Activated CD8-positive, alpha-beta memory T cell treated with anti-CD3 and anti-CD28 coated beads for 4 hours (primary cell): ENCODE measurements at places on chromosomes 3 and 15.

DNA sequence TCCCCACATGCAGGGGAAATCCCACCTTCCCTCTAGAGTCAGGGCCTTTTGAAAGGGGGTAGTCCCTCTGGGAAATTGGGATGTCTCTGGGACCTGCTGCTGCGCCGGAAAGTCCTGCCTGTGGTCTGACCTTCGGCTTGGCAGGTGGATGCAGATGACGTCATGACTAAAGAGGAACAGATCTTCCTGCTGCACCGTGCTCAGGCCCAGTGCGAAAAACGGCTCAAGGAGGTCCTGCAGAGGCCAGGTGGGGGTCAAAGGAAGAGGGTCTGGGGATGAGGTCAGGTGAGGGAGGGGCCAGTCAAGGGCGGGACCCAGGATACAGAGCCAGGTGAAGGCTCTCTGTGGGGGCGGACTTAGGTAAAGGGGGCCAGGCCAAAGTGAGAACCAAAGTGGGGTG is 16.2 kb downstream of the PTH1R start:
- no peak for DNase-seq

GRCh38 chr15:43808960-43809678 is 8.7 kb downstream of the HYPK start:
- no peak for DNase-seq

DNA sequence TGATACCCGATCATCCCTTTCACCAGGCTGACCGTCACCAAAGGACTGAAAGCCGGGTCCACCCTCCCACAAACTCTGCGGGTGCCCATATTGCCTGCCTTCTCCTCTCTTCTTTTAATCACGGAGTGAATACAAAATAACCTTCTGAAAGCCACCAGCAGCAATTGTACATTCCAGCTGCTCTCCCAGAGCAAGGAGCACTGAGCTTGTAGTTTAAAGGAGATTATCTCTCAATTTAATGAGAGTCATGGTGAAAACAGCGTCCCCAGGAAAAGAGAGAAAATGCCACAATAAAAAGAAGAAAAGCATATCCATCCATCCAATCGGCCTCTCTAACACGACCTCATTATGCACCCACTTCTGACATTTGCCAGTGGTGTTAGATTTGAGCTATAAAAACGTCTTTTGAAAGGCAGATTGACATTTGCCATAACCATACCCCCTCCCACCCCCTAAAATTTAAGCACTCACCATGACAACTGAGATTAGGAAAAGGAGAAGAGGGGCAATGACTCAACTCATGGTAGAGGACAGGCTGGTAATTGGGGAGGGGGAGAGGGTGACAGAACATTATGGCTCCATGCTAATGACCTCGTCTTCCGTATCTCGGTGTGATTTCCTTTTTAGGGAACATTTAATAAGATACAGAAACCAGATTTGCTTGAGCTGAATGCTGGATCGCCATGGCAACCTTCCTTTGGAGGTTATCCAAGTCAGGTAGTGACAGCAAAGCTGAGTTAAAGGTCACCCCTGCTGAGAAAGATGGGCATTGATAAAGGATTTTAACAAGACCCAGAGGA is 106.2 kb downstream of the ST8SIA2 start:
- no peak for DNase-seq

GRCh38 chr3:61853912-61854311 is 292.5 kb downstream of the PTPRG start:
- no peak for DNase-seq

DNA sequence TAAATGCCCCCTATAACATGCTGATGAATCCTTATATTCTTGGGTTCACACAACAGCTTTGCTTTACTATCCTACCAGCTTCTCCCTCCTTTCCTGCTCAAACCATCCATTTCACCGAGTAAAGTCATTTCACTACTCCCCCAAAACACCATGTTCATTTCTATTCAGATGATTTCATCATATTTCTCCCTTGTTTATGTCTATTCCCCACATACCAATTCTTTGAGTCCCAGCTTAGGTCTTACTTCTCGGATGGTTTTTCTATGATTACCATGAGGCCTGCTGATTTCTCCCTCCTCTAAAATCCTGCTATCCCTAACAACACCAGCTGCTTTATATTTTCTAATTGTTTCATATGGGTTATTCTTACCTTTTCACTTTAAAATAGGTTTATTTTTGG is 231.4 kb downstream of the TIGIT start:
- no peak for DNase-seq

- no peak for DNase-seq
Observed at GRCh38 chr15:52709187-52709981, 30.2 kb upstream of the ATOSA start.

GRCh38 chr3:62436785-62437184 is 63.4 kb upstream of the FEZF2 start:
- no peak for DNase-seq

- DNase-seq: peak; percentile 32
Observed at GRCh38 chr3:17023006-17023664, 138.4 kb downstream of the PLCL2 start.

- no peak for DNase-seq
Observed at GRCh38 chr3:134594331-134594741, 56.5 kb downstream of the KY start.

DNA sequence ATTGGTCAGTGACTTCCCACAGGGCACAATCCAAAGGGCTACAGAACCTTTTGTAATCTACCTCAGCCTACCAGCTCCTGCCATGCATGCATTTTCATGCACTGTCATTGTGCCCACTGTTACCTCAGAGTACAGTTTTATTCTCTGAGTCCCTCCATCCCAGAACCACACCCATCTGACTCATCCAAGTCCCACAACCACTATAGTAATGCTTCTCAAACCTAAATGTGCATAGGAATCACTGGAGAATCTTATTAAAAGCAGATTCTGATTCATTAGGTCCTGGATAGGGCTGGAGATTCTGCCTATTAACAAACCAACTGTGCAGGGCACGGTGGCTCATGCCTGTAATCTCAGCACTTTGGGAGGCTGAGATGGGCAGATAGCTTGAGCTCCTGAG is 3.7 kb upstream of the B3GALNT1 start:
- no peak for DNase-seq

DNA sequence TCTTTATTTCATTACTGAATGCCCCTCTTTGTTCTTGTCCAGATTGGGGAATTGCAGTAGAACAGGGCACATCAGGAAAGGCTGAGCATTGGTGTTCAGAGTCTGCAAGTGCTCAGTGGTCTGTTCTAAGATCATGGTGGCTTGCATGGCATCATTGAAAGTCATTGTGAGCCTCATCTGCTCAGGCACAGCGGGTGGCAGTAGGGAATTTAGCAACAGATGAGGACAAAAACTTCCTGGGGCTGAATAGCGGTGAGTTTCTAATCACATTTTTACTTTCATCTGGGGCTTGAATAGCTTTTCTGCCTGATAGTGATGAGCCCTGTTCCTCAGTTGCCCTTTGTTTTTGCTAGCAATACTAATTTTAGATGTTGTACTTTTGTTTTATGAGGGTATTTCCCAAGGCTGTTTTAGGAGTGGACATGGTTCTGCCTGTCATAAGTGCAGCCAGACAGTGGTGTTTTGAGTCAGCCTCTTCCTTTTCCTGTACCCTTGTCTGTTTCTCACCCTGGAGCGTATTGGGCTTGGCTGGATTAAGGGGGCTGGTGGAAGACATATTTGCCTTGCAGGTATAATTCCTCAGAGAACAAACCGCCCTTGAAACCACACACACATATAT is 127.2 kb upstream of the IL12A start:
- DNase-seq: no peak

GRCh38 chr3:149333176-149333859 is at the start of gene TM4SF18:
Gene TM4SF18, minus strand, starts transcription at chr3:149333636. Its CDS starts 254 bp downstream, at chr3:149333382.
- no peak for DNase-seq

DNA sequence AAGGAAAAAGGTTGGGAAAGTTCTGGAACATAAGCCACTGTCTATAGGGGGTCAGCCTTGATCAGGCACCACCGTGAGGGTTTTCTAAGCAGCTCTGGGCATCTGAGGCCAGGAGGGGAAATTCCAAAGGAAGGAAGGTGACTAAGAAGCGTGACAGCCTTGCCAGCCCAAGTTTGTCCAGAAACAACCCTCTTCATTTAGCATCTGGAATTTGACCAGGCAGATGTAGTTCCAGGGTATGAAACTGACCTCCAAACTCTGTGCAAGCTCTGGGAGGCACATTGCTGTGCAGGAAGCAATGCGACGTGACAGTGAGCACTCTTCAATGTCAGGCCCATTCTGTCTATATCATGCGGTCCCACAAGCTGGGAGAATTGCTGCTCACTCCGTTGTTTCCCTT is 85.4 kb upstream of the TPM1 start:
- no peak for DNase-seq

DNA sequence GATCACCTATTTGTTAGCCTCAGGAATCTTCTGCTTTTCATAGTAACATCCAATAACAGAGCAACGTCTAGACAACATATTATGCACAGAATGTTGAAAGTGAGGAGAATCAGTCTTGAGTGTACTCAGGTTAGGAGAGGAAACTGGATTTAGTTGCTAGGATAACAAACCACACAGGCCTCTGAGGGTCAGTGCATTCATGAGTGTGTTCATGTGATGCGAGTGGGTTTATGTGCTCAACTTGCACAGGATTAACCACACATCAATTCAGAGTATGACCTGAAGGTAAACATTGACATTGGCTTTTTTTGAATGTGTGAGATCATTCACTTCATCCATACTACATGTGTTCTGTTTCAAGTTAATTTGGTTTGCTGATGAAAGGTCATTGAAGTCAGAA is 287.6 kb downstream of the DIPK2A start:
- no peak for DNase-seq

- no peak for DNase-seq
Observed at GRCh38 chr3:111882799-111883198, 23.7 kb downstream of the PHLDB2 start.

DNA sequence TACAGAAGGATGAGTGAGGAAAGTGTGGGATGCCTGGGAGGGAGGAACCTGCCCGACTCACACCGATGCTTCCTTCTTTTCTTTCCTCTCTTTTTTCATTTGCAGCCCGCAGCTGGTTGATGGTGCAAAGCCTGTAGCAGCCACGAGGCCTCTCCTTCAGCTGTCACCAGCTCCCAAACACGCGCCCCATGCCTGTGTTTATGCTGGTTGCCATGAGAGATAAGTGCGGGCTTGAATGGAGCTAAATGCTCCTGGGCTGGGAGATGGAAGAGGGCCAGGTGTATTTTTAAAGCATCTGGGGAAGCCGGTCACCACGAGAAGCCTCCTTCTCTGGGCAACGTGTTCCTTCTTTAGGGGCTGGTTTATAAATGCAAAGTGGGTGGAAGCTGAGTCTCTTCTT is 9.3 kb downstream of the COLQ start:
- DNase-seq: no peak

- DNase-seq: no peak
Observed at GRCh38 chr3:135081856-135082434, 286.9 kb downstream of the EPHB1 start.
